MV-4-11 (cell line): ENCODE measurements at places on chromosomes 1 and 21.

GRCh38 chr1:160945079-160945478, 9.5 kb downstream of the ITLN2 start:
- DNase-seq: no peak

- DNase-seq: peak; percentile 94
Measured at GRCh38 chr1:24966724-24967346, 36.8 kb upstream of the RUNX3 start.

- no peak for DNase-seq
Measured at GRCh38 chr1:203860396-203861025, 888 bp upstream of the SNRPE start.

DNA sequence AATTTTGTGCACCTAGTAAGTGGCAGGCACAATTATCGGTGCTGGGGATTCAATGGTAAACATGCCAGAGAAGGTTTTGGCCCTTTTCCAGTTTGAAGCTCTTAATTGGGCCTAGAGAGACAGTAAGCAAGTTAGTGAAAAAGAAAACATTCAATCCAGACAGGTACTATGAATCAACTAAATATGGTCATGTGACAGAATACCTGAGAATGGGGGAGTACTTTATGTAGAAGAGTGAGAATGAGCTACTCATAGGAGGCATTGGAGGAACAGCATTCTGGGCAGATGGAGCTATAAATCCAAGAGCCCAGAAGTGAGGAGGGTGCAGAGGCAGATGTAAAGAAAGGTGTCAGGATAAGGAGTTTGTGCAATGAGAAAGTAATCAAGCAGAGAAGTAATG, 1017.9 kb downstream of the ADGRL2 start:
- DNase-seq: no peak

DNA sequence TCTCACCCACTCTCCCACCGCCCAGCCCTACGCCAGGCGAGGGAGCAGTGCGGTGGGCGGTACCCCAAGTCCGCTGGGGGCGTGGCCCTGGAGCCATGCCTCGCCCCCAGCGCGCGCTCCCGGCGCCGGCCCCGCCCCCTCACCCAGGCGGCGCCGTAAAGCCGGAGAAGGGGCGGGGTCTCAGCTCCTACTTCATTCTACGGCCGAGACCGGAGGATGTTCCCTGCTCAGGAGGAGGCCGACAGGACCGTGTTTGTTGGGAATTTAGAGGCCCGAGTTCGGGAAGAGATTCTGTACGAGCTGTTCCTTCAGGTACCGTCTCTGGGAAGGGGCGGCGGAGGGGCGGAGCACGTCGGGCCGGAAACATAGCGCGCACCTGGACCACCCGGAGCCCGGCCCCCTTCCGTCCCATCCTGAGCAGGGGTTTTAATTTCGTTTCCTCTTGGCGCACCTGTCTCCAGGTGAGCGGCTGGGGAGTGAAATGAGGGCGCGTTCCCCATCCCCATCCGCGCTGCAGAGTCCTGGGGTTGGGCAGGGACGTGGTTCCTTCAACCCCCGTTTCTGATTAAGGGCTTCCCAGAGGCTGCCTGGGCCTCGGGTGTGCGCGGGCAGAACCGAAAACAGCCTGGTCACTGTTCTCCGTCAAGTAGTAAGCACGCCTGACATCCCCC, at the start of gene RBM11:
Gene RBM11 (plus strand): TSS at position 187 of the 671 bp plus-strand sequence. CDS start 30 bp downstream, at position 217.
- DNase-seq: no peak

GRCh38 chr1:188225975-188226374, 1397.2 kb downstream of the PLA2G4A start:
- no peak for DNase-seq

DNA sequence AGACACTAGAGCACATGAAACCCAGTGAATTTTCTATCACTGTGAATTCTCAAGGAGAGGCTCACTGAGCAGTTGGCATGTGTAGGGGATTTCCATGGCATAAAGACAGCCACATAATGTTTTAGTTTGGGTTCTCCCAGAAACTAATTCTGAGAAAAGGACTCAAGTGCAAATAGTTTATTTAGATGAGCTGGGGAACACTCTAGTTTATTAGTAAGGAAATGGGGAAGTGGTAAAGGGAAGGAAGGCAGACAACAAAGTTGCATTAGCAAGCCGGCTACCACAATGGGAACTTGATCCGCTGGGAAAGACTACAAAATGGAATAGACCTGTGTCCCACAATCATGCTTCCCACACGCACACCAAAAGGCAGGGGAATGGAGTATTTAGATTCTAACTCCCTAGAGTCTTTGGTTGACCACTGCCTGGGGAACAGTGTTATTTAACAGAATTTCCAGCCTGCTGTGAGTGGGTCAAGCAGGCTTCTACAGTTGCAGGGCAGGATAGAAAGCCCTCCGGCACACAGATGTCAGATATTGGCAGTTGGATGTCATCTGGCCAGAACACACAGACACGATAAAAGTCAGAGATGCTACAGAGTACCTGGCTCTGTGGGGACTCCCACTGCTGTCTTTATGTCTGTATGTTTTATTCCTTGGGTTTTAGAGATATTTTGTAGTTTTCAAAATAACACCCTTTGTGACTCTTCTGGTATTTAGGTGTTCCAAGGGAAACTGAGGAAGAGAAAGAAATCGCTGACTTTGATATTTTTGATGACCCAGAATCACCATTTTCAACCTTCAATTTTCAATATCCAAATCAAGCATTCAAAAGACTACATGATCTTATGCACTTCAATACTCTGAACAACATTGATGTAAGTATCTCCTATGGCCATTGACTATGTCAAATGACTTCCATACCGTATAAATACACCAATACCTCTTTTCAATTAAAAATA, 150.1 kb downstream of the PLA2G4A start:
- peak; percentile 77 for DNase-seq

DNA sequence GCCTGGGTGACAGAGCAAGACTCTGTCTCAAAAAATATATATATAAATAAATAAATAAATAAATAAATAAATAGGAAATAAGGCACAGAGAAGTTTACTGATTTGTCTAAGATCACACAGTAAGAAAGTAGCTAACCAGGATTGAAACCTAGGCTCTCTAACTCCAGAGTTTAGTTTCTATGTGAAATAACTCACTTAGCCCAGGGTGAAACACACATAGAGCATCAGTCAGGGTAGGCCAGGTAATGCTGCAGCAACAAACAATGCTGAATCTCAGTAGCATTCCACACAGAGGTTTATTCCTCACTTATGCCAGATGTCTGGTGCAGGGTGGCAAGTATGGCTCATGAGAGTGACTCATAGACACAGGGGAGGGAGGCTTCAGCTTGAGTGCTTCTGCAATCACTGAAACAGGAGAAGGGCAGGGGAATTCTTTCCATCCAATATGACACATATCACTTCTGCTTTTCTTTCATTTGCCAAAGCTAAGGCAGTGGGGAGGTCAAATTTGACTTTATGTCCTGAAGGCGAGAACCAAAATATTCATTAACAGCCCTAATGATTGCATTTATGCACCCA, 37.1 kb upstream of the KANK4 start:
- DNase-seq: peak; percentile 84

GRCh38 chr1:184069675-184070074, 18.1 kb downstream of the TSEN15 start:
- DNase-seq: no peak

DNA sequence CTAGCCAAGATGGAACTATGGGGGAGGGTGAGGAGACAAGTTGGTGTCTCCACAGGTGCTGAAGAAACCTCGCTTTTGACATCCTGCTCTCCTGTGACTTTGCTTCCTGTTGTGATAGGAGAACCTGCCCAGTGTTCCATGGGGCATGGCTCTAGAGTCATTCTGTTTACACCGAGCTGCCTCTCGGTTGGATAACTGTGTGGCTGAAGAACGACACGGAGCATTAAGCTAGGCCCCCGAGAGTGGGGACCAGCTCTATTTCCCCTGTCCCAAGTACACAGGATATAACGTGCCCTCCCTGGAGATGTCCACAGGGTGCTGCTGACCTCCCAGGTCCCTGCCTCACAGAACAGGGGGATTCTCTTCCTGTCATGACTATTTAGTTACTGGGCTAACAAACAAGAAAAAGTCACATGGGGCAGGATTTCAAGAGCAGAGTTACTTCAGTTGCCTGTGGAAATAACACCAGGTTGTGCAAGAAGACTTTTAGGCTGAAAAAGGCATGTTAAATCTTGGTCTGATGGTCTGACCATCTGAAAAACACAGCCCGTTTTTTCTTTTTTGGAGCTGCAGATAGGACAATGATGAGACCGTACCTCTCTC, 29.4 kb upstream of the PPP2R5A start:
- peak; percentile 87 for DNase-seq

GRCh38 chr1:181485287-181486097, 2.2 kb downstream of the CACNA1E start:
- no peak for DNase-seq

GRCh38 chr1:154567386-154568156, at the start of gene CHRNB2:
TSS of gene CHRNB2 (plus strand) at chr1:154567778. CDS start at chr1:154568045, 267 bp downstream.
- no peak for DNase-seq

DNA sequence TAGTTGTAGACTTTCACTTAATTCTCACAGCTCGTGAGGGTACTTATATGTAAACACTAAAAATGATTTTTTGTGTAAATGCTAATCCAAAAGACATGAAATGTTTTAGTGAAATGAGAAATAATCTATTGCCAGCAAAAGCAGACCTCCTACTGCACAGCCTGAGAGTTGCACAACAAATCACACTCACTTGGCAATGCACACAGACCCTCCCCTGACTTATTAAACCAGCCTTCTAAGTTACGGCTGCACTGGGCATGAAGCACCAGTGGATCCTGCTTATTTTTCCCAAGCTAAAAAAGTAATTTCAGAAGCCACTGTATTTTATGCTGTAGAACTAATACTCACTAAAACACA, 10.3 kb downstream of the ERRFI1 start:
- DNase-seq: no peak

- no peak for DNase-seq
Measured at GRCh38 chr1:47764461-47765046, 232.6 kb downstream of the TRABD2B start.

DNA sequence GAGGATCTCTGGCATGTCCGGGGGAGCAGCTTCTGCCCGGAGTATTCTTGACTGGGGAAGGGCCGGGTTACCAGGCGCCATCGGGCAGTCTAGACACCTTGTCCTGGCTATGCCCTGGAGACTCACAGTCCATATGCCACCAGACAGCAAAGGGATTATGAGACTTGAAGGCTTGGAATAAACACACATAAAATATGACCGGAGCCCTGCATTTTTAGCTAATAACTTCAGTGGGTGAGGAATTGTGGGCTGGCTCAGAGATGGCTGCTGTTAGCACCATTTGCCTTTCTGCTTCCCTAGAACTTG, 15.5 kb downstream of the NTPCR start:
- DNase-seq: no peak

DNA sequence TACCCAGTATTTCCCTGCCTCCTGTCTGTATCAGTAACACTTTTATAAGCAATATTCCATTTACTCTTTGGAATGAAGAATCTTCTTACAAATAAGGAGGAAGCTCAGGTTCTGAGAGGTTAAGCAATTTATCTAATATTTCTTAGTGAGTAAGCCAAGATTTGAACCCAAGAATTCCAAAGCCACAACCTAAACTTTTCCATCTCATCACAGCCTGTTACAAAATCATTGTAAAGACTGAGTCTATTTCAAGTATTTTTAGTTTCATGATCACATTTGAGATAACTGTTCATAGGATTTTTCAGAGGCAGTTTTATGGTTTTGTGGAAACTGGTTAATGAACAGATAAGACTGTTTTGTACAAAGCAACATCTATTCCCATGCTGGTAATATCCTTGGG, 29.8 kb upstream of the HHAT start:
- no peak for DNase-seq

- DNase-seq: no peak
Measured at GRCh38 chr1:47332779-47333577, 612 bp upstream of the CMPK1 start.

DNA sequence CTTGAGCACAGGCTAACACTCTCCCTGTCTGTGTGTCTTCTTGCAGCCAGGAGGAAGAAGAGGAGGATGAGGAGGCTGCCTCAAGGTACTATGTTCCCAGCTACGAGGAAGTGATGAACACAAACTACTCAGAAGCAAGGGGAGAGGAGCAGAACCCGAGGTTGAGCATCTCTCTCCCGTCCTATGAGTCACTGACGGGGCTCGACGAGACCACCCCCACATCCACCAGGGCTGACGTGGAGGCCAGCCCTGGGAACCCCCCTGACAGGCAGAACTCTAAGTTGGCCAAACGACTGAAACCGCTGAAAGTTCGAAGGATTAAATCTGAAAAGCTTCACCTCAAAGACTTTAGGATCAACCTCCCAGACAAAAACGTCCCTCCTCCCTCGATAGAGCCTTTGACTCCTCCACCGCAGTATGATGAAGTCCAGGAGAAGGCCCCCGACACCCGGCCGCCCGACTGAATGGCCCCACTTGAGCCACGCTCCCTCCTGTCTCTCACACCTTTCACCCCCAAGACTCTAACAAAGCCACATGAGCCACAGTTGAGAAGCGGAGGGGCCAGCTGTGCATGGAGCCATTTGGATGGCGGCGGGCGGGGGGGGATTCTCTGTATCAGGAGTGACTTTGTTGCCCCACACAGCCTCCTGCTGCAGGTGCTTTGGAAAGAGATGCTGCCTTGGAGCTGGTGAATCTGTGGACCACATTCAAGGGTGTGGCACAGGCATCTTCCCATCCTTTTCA, 27.6 kb upstream of the FHAD1 start:
- no peak for DNase-seq
